Activated naive CD4-positive, alpha-beta T cell treated with anti-CD3 and anti-CD28 coated beads for 36 hours (primary cell): ENCODE measurements at places on chromosomes 7 and 10. TPM values are rescaled to one million over a fixed set of nuclear protein-coding genes. Genes with fewer than 3 reads are reported as not detected.
A peak's percentile ranks its signal among the peaks of the same experiment; 100 is the strongest.

Gene CYP2C19
- 0.22 TPM for total RNA-seq

GRCh38 chr10:12509794-12510100 lies 160.4 kb downstream of the CAMK1D start:
- DNase-seq: no peak

Gene SKAP2
- total RNA-seq: 6.6 TPM

Gene DPYSL4
- 14.1 TPM for total RNA-seq

DNA sequence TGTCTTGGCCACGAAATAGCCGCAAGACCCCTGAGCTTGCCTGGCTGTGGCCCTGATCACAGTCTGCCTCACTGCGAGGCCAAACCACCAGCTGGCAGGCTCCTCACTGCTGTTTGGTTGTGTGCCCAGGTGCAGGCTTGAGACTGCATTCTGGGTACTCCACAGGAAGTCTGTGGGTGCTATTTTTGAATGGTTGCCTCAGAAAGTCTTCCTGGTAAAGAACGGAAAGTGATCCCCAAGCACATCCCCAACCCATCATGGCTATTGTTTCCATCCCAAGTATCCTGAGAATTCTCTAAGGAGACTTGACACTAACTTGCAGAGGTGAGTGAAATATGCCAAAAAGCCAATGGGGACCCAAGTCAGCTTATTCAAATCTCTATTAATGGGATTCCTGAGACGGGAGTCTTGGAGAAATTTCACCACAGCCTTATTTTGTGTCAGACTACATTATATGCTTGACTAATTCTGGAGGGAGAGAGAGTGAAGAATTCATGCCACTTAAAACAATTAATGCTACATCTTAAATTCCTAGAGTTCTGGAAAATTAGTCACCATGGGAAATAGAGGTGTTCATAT lies 170.9 kb downstream of the RAMP3 start:
- DNase-seq: no peak

Gene OIT3
- not detected for total RNA-seq

- no peak for DNase-seq
Measured at GRCh38 chr10:28922127-28922526, 244.8 kb downstream of the BAMBI start.

Gene JAKMIP3
- total RNA-seq: 0.40 TPM

Gene HOXA1
- 0.24 TPM for total RNA-seq

DNA sequence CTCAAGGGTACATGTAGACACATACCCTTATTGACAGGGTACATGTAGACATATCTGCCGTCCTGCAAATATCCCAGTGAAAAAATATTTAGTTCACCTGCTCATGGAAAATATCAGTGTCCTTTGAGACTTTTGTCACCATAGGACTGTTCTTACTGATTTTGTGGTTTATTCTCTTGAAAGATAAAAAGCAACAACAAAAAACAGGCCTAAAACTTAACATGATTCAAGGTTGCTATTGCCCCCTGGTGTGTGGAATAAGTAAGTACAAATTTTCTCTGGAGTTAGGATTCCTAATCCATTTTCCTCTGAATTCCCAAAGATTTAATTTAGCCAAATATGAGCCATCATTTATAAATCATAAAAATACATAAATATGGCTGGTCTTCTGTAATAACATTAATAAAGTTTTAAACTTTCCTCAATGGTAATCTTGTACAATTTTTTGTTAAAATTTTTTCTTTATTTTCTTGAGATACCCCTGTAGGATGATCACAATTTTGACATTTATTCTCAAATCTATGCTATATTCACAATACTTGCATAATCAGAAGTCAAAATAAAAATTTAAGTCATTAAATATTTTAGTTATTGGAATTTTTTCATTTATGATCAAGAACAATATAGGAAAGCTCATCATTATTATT lies 741.4 kb upstream of the POT1 start:
- DNase-seq: no peak

Gene SYT15B
- 0.07 TPM for total RNA-seq

Gene C10orf143
- total RNA-seq: 3.5 TPM

GRCh38 chr10:80700760-80701444 lies 163.2 kb downstream of the SH2D4B start:
- DNase-seq: no peak

Gene FANK1
- 0.38 TPM for total RNA-seq

Gene CHN2
- total RNA-seq: not detected

GRCh38 chr10:97095701-97096260 lies 90.0 kb downstream of the SLIT1 start:
- DNase-seq: no peak

Gene PVRIG
- total RNA-seq: 22.8 TPM

Gene SPDYE5
- total RNA-seq: not detected

Gene PPRC1
- 55.0 TPM for total RNA-seq

DNA sequence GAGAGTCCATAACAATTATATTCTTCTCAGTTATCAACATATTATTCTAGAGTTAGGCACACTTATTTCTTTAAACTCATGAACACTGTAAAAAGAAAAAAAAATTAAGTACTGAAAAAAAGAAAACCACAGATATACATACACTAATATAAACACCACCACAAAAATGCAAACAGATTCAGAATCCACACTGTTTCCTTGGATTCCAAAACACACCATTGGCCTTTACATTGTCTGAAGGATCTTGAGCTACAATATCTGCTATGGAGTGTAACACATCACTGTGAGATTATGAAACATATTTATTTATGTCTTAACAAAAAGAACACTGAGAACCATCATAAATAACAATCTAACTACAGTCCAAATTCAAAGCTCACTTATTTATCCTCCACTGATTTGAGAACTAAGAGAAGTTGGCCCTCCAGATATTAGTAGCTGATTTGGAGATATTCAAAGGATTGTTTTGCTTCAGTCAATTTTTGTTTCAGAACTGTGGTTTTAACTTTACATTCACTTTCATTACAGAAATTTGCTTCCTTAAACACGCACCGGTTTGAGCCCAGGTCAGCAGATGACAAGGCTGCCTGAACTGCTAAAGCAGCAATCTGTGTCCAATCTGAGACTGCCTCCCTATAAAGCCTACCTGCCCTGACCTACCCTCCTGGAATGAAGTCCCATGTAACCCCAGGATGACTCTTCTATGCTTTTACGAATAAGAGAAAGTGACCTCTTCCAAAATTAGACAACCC lies 47.0 kb upstream of the CDK1 start:
- DNase-seq: peak; percentile 41

DNA sequence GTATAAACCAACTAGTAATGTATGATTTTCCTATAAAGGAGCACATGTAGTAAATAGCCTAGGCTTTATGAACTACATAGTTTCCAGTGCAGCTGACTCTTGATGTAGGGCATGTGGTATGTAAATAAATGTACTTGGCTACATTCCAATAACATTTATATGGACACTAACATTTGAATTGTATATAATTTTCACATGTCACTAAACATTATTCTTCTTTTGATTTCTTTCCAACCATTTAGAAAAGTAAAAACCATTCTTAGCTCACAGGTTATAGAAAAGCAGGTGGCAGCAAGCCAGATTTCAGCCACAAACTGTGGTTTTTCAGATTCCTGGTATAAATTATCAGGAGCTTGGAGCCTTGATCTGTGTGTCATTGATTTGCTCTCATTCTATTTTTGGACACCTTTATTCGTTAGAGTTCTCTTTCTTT lies 1182.0 kb downstream of the CNTNAP2 start:
- no peak for DNase-seq

DNA sequence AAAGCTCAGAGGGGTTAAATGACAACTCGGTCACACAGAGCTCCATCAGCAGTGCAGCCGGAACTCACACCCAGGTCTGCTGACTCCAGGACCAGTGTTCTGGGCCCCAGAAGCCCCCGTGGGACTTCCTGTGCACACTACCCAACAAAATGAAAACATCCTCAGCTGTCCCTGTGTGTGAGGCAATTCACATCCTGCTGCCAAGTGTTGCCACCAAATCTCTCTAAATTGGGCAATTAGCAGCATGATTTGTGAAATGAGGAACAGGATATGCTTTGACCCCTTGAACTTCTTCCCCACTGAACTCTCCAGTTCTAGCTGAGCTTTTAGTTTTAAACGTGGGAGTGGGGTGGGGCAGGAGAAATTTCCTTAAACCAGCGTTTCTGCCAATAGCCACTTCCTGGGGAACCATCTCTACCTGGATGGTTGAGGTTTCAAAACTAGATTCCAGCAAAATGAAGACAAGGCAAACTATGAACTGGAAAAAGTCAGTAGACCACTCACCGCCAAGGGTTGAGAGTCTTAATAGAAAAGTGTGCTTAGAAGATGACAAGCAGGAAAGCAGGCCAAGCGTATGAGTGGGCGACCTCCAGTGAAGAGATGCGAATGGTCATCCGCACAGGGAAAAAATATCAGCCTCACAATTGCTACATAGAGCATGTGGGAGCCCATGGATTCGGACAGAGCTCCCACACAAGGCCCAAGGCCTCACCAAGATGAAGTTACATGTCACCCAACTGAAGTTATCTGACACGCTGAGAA lies 51.9 kb upstream of the CHST15 start:
- no peak for DNase-seq

- DNase-seq: no peak
Measured at GRCh38 chr7:118311121-118311836, 86.8 kb downstream of the ANKRD7 start.

DNA sequence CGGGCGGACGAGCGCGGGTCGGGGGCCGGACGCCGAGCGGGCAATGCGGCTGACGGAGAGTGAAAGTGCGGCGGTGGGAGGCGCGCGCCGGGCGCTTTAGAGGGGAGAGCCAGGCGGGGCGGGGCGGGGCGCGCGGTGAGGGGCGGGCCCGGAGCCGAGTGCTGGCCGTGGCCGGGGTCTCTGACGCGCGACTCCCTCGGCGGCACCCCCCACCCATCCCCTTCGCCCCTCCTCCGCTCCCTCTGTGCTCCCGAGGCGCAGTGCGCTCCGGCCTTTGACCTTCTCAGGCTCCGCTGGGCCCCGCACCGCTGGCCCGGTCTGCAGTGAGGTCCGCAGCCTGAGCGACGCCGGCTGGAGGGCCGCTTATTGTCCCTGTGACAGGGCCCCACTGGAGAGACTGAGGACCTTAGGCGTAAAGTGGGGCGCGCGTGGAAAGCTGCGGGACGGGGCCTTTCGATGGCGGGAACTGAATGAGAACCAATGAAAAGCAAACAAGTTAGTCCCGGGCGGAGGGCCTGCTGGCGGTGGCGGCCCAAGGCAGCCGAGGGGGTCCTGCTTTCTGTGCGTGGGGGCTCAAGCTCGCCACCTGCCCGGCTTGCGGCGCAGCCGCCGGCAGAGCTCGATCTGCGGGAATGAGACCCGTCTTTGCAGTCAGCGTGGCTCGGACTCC lies at the start of gene CXCL12:
Gene CXCL12 (minus strand): TSS at position 72 of the 670 bp plus-strand sequence. CDS start 92 bp downstream, outside the sequence.
- DNase-seq: no peak

Gene FOXI2
- total RNA-seq: not detected

Gene RBM33
- total RNA-seq: 66.3 TPM

GRCh38 chr10:70977625-70978024 lies 89.3 kb upstream of the PCBD1 start:
- DNase-seq: no peak

GRCh38 chr7:155187061-155187785 lies 110.5 kb upstream of the INSIG1 start:
- DNase-seq: no peak

Gene TMEM196
- not detected for total RNA-seq

Gene ANXA7
- 130 TPM for total RNA-seq

DNA sequence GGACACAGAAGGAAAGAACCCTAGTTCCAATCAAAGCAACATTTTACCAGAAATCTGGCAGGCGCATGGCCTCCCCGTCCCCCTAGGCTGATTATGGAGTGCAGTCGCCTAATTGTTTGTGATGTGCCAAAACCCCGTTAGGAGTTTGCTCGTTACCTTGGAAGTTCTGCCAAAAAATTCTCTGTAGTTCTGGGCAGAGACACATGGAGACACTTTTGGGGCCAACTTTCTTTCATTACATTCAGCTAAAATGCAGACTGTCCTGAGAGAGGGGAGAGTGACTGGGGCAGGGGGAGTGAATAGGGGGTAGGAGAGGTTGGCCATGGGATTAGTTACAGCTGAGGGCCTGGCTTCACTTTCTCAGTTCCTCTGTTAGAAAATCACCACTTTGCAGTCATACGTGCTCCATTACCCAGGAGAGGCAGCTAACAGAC lies 158.0 kb upstream of the NPVF start:
- no peak for DNase-seq

Gene VENTX
- not detected for total RNA-seq

Gene DDX56
- 65.8 TPM for total RNA-seq

DNA sequence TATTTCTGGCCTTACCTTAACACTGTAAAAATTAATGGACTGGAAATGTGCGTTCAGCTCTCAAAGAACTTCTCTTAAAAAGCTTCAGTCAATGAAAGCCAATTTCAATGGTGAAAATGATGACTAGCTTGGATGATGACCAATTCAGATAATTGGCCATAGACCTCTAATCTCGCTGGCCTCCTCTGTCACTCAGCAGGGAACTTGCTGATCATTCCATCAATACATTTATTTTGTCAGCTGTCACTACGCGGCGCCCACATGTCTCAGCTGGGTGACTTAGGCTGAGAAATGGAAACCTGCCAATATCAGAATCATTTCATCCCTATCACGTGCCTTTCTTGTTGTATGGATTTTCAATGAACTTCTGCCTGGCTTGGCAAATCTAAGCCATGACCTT lies 673.0 kb upstream of the AUTS2 start:
- no peak for DNase-seq

GRCh38 chr7:106870983-106871410 lies 5.9 kb downstream of the PIK3CG start:
- DNase-seq: no peak

- DNase-seq: peak; percentile 35
Measured at GRCh38 chr10:62733654-62734293, 70.7 kb upstream of the ADO start.

DNA sequence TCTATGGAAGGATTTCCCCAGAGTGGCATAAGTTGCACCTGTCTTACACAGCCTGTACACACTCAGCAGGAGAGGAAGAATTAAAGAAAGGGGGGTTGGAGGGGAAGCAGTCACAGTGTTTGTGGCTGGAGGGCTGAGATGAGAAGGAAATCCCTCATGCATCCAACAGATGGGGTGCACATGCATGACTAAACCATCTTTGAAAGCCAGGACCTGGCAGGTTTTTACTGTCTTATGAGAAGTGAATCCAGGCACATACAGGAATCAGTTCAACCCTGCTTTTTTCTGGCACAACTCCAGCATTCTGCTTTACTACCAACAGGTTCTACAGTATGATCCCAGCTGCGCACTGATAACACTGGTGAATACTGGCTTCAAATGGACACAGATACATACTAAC lies 107.7 kb downstream of the CACNA2D1 start:
- no peak for DNase-seq

- DNase-seq: no peak
Measured at GRCh38 chr7:142174441-142174840, 62.9 kb downstream of the MGAM2 start.
